ENCODE measurements at places on chromosomes 3 and 15.

- no peak for DNase-seq
Observed at GRCh38 chr15:66864086-66864830, 162.2 kb downstream of the SMAD6 start.

- DNase-seq, result no peak
Observed at GRCh38 chr15:36358094-36358493, 221.3 kb upstream of the CDIN1 start.

GRCh38 chr3:187900993-187901755, 155.9 kb upstream of the BCL6 start:
- DNase-seq, result no peak

DNA sequence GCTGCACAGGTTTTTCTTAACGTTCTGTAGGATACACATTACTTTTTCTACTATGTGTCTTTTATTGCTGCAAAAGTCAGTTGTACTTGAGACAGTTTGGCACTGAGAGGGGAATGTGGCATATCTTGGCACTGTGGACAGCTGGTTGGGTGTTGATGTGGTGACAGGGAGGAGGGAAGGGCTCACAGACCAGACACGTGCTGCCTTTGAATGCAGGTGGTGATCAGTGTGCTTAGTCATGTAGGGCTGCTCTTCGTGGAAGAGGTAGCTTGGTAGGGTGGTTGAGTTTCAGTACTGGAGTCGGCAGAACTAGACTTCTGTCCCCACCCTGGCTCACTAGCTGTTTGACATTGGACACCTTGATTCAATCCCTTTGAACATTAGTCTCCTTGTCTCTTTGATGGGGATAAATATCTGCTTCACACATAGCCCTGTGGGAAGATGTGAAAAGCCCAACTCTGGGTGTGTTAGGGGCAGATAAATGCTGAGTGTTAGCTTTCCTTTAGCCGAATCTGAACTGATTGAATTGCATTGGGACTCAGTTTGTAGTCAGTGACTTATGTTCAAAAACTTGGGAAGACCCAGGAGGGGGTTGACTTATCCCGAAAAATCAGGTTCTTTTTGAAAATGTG, 108.4 kb downstream of the PTPRG start:
- DNase-seq, result no peak

DNA sequence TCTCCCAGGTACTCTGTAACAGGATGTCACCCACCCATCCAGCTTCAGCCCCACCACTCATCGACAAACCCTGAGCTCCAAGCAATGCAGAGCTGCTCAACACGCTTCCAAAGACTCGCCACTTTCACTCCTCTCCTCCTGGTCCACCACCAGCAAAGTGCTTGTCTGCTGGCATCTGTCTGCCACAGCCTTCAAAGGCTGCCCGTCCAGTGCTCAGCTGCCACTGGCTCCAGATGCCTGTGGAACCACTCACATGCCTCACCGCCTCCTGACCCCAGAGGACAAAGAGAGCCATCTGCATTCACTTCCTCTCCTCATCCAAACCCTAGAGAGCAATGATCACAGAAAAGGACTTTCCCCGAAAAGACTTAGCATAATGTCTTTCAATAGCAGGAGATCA, 109.5 kb upstream of the OCA2 start:
- DNase-seq, result no peak

DNA sequence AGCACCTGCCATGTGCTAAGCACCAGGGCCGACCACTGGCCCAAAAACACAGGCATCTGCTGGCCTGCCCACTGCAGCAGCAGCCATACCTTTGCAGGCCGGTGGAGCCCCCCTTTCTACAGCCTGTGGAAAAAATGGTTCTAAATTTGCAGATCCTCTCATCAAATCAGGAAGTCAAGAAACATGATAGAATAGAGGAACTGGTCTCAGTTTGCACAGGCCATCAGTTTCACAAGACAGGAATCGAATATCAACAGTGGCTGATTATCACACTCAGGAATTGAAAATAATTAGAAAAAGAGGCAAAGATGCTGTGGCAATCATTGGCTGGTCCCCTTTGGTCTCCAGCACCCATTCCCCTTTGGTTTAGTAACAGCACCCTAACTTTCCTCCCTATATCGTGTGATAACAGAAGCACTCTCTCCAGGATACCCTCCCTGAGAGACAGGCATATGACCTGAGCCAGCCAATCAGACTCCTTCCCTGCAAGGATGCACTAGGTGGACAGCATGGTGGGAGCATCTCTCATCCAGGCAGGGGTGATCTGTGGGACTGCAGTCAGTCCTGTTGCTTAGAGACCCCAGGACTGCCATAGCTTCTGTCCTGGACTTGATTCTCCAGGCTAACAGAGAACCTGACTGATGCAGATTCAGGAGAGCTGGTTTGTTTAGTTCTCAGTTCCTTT, 3.5 kb upstream of the PAK6 start:
- no peak for DNase-seq

Data from frontal cortex (tissue), 4 donors.